Cerebellar cortex (tissue), 1 donor: ENCODE measurements at places on chromosomes 11 and 22.

GRCh38 chr11:6633422-6634408, 14.5 kb upstream of the TPP1 start:
- DNase-seq: no peak

- no peak for DNase-seq
Observed at GRCh38 chr11:125069796-125070195, 6.7 kb downstream of the SLC37A2 start.

GRCh38 chr22:29882716-29883044, 294 bp upstream of the MTMR3 start:
- no peak for DNase-seq

DNA sequence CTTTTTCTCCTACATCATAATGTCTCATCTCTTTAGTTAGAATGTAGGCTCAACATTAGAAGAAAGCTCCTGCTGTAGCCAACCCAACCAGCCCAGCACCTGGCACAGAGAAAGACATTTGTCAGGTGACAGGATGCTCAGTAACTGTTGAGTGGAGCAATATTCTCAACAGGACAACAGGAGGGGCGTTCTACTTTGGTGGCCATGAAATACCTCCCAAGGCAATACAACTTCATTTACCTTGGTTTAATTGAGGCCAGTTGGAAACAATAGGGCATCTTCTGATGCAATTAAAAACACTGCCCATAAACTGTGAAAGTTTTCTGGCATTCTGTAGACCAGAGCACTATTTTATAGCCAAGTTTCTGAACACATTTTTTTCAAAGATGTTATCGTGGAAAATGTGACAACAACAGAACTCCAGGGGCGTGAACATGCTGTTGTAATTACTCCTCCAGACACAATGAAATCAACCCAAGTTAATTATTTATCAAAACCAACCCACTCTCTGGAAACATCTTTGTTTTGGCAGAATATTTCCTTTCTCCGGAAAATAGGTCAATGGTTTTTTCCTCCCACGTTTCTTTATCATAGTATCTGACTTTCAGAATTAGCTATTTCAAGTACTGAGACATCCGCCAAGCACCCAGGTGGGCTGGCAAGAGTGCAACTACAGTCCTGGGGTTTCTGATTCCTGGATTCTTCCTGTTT, 538.1 kb downstream of the SOX6 start:
- DNase-seq: peak; percentile 64

DNA sequence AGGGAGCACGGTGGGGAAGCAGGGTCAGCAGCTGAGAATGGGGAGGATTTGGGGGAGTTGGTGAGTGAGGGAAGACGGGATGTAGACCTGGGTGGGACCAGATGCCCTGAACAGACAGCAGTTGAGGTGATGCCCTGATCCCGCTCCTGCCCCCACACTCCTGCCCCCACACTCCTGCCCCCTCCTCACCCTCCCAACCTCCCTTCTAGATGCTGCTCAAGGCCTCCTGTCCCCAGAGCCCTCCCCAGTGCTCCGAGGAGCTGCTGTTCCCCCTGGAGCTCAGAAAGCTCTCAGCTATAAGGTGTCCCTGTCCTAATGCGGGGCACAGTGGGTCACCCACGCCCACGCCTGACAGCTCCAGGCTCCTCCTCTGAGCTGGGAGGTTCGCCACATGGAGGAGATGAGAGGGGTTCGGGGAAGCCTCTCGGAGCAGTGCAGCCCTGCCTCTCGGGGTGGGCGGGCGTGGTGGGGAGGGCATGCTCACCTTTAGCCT, 25.1 kb upstream of the TTLL12 start:
- DNase-seq: no peak

DNA sequence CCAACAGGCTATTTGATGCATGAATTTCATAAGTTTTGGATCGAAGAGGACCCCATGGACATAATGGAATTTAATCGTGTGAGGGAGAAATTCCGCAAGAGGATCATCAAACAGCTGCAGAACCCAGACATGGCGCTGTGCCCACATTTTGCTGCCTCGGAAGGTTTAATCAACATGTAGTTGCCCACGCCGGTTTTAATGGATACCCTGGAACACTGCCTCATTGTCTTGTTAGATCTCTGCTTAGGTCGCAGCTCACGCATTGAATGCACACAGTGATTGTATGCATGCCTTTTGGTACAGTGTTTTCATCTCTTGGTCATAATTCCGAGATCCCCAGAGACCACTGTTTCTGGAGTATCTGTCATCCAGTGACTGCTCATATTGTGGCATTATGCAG, 46.8 kb downstream of the SLN start:
- DNase-seq: no peak

DNA sequence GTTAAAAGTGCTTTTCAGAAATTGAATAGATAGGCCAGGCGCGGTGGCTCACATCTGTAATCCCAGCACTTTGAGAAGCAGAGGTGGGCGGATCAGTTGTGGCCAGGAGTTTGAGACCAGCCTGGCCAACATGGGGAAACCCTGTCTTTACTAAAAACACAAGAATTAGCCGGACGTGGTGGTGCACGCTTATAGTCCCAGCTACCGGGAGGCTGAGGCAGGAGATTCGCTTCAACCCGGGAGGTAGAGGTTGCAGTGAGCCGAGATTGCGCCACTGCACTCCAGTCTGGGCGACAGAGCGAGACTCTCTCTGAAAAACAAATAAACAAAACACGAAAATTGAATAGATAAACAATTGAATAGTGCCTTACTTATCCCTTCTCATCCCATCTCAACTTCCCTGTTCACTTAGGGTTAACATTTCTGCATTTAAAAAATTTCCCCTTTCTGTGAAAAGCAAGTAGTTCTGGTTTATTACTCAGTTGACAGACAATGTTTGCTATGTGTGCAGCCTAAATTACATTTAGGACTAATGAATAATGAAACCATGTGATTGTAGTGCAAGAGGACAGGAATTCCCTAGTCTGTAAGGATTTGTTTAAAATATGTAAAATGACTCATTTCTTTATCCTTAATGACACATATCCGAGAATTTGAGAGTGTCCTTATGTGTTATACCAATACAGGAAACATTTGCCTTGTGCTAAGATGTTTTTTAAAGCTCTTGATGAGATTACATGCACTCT, 6.0 kb downstream of the RNF169 start:
- DNase-seq: no peak
